ENCODE measurements at places on chromosomes 2 and 18.

- no peak for DNase-seq
These were observed 4.1 kb downstream of the KLHL30 start for GRCh38 chr2:238142382-238143205.

DNA sequence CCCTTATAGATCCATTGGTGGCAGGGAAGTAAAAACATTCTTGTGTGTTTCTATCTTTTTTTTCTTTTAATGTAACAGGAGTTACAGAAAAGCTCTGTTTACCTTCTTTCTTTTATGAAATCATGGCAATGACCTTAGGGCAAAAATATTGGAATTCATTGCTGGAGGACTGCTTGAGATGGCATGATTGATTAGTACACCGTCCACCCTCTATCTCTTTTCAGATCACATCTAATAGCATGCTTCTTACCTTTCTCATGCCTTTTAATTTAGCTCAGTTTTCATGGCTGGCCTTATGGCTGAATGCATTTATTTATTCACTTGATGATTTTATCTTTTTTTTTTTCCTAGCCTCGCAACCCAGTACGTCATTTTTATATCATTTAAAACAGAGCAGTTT is 177.6 kb upstream of the CDH20 start:
- no peak for DNase-seq

- no peak for DNase-seq
These were observed 140.8 kb downstream of the MEIS1 start for GRCh38 chr2:66575625-66576310.

DNA sequence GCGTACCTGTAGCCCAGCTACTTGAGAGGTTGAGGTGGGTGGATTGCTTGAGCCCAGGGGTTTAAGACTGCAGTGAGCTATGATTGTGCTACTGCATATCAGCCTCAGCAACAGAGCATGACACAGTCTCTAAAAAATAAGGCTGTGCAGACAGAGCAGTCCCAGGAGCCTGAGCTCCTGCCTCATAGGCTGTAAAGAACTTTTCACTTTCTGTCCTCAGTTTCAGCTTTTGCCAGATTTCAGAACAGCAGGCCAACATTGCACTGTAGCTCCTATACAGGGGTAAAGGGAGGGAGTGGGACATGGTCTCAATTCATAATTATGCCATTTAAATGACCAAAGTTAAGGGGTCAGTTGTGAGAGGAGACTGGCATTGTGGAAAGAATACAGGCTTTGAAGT is 150.6 kb downstream of the GALNT1 start:
- DNase-seq: no peak

DNA sequence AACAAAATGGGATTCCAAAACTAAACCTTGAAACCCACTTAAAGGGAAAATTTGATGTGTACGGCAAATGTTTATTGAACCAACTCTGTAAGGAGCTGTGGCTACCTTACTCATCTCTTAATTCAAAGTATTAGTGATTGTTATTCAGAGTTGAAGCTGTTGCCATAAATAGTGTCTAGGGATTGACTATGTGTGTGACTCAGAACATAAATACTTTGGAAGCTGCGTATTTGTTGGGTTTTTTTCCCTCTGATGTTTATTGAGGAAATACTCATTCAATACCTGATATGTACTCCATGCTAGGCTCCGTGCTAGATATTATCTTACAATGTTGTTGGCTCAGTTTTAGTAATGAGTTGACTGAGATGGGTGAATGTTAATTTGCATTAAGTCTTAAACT is 90.4 kb downstream of the PTRHD1 start:
- DNase-seq: no peak

GRCh38 chr2:100560216-100560830 is 2.5 kb upstream of the PDCL3 start:
- DNase-seq: no peak

DNA sequence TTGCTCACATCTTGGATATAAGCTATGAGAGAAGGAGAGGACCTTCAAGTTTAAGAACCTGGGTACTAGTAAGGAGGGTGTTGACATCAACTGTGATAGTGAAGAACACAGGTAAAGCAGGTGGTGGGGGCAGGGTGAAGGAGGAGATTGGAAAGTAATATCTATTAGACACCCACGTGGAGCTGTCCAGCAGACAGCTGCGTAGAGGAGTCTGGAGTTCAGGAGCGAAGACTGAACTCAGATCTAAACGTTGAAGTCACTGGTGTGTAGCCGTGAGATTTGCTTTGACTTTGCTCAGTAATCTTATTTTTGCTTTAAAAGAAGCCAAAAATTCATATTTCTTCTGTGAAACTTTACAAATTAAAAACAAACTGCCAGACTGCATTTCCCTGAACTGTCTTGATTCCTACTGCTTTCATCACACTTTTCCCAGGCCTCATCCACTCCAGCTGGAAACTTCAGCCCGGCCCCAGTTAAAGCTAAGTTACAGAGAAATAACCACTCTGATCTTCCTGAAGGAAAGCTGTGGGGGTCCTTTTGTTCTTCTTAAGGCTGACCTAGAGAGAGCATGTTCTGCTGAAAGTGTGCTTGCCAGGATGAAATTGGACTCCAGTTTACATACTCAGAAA is 533.3 kb downstream of the CNTNAP5 start:
- no peak for DNase-seq

DNA sequence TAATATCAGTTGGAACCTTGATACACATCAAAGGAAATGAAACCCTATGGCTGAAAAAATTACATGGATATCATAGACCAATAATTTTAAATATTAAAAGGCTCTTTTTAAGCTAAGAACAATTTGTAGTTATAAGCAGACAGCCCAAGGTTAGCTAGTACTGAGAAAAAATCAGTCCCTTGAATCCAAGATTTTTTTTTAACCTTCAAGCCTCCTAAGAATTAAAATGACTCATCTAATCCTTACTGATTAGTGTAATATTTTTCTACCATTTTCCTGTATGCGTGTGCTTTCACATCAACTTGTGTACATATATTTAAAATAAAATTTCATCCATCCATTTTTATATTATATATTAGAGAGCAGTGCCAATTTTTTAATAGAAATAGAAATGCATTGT is 1004.9 kb upstream of the ZEB2 start:
- DNase-seq: no peak

GRCh38 chr2:234968631-234969305 is 17.0 kb downstream of the SH3BP4 start:
- no peak for DNase-seq

- DNase-seq: no peak
These were observed 67.5 kb downstream of the GALNT13 start for GRCh38 chr2:153939124-153939796.

All from stimulated activated CD4-positive, alpha-beta T cell treated with anti-CD3 and anti-CD28 coated beads, Interleukin-4, amount 100 ng/mL, for 24 hours (primary cell).